ENCODE measurements at places on chromosomes 1 and 21. TPM values are rescaled to one million over a fixed set of nuclear protein-coding genes. Genes with fewer than 3 reads are reported as not detected.

SESN2 gene
- 21.5 TPM for polyA plus RNA-seq

AMY1B gene
- not detected for polyA plus RNA-seq

MTOR gene
- 32.7 TPM for polyA plus RNA-seq

OR2M3 gene
- not detected for polyA plus RNA-seq

RCSD1 gene
- 3.1 TPM for polyA plus RNA-seq

OR2G3 gene
- polyA plus RNA-seq = not detected

PIGM gene
- polyA plus RNA-seq = 3.5 TPM
